ENCODE measurements at places on chromosomes 4 and X.

DNA sequence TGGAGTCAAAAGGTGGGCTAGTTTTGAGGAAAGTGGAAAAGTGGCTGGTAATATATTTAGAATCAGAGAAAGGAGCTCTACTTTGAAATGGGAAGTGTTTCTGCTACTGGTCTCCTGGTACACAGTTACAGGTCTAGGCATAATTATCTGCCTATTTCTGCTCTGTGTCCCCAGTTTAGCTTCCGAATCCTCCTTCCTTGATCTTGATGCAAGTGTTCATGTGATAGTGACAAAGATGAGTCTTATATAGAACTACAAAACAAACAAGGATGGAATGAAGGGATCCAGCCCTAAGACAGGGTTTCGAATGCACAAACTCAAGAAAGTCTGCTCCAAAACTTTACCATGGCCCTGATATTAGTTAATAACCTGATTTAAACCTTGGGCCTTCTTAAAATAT lies 580.2 kb downstream of the INPP4B start:
- DNase-seq = no peak

- no peak for DNase-seq
These were observed 457.9 kb downstream of the FAT4 start for GRCh38 chr4:125772680-125773079.

GRCh38 chr4:90318193-90318592 lies 191.0 kb downstream of the CCSER1 start:
- DNase-seq = no peak

DNA sequence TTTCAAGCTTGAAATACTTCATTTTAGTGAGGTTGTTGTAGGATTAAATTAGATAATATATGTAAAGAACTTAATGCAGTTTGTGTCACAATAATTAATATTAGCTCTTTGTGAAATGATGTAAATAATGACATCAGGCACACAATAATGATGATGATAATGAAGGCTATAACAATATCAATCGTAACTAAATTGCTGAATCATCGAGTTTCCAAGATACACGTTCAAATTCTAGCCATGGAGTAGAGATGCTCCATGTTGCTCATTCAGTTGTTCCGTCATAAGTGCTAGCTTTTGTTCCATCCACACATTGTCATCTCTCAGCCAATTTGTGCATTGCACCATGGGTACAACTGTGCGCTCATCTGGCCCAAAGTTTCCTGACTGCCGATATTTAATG lies 83.1 kb downstream of the CPXCR1 start:
- no peak for DNase-seq

DNA sequence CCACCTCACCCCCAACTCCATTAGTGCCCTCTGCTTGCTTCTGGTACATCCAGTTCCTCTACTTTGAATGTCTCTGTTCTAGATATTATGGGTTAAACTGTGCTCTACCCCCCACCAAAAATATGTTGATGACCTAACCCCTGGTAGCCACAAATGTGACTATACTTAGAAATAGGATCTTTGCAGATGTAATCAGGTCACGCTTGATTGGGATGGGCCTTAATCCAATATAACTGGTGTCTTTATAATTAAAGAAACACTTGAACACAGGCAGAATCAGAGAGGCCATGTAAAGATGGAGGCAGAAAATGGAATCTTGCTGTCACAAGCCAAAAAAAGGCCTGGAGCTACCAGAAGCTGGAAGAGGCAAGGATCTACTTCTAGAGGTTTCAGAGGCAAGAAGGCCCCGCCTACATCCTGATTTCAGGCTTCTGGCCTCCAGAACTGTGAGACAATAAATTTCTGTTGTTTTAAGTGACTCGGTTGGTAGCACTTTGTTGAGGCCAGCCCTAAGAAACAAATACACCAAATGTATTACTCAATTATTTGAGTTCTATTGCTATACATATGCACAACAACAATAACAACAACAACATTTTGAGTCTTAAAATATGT lies 220.0 kb downstream of the PPP3CA start:
- DNase-seq = no peak

GRCh38 chrX:40175511-40176350 lies 78.0 kb upstream of the BCOR start:
- peak; percentile 57 for DNase-seq

DNA sequence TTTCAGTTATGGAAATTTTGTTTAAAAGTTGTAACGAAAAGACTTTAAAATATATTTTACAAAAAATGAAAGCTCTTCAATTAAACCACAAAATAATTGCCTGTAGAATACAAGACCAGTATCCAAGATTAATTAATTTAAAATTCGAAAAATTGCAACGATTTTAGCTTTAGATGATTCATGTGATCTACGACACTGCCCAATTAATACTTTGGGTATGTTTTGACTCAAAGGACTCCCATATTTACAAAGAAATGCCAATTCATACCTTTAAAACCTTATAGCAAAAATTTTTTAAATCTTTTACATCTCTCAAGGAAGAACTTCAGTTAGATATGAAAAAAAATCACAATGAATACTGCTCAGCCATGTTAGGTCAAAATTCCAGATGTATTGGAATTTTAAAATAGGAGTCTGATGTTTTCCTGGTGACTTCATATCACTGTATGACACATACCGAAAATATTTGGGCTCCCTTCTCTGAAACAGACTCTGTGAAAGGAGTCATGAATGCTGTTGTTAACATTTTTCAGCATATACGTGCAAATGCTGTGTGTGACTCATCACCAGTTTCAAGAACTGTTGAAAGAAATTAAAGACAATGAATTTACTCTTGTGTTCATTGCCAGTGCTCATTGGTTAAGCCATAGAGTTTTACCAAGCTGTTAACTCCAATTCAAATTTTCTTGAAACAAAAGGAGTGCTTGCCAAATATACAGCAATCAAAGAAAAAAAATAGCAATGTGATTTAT lies 13.8 kb upstream of the SMS start:
- DNase-seq = no peak

DNA sequence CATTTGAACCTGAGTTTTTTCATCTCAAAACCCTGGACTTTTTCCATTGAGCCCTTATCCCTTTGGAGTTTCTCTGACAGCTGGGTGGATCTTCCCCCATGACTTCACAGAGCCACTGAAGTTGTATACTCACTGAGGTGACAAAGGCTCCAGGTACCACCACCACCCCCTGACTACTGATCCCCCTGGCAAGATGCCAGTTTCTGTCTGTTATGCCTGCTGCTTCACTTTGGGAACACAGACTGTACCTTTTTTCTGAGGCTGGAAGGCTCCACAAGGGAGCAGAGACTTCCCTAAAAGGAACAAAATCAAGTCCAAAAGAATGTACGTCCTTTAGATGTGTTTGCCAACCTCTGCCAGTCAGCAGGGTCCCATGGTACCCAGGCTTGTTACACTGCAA lies 160.3 kb upstream of the JADE1 start:
- DNase-seq = no peak

DNA sequence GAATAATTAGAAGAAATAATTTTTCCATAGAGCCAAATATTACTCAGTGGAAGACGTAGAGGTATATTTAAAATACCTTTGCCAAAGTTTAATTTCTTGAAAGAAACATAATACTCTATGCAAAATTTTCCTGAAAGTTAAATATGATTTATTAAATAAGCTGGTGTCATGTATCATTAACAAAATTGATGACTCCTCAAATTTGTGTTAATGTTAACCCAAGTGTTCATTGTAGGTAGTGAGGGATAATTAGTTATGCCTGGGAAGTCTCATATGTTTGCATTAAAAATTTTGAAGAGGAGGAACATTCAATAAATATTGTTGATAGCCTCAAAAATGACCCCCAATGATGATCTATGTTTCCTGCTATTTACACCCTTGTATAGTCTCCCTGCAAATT lies 292.7 kb upstream of the AMOT start:
- DNase-seq = no peak

GRCh38 chrX:2903366-2903765 lies 25.8 kb downstream of the ARSD start:
- no peak for DNase-seq

- DNase-seq = no peak
These were observed 4.1 kb downstream of the BRS3 start for GRCh38 chrX:136491832-136492231.

- no peak for DNase-seq
These were observed 543.1 kb downstream of the GBA3 start for GRCh38 chr4:23235628-23236390.

DNA sequence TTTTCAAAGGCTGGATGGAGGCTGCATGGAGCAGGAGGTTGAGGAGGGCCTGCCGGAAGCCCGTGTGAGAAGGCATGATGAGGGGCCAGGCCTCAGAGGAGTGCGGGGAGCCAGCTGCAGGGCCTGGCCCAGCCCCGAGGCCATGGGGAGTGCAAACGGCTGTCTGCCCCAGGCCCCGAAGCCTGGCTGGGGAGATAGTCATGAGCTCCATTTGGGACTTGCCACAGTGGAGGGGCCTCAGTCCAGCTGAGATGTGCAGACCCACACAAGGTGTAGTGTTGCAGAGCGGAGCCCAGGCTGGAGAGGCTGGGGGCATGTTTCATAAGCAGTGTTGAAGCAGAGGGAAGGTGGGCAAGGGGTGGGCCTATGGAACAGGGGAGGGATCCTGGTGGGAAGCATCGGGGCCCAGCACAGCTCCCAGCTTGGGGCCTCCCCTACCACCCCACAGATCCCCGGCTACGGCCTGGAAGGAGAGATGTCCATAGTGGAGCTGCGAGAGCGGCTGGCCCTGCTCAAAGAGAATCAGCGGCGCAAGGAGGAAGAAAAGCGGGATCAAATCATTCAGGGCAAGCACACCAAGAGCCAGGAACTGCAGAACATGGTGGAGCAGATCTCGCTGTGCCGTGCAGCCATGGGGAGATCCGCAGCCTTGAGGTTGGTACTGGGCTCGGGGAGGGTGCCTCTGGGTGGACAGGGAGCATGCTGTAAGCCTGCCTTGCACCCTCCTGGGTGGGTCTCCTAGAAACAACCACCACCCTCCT lies 9.1 kb upstream of the RNF4 start:
- no peak for DNase-seq

DNA sequence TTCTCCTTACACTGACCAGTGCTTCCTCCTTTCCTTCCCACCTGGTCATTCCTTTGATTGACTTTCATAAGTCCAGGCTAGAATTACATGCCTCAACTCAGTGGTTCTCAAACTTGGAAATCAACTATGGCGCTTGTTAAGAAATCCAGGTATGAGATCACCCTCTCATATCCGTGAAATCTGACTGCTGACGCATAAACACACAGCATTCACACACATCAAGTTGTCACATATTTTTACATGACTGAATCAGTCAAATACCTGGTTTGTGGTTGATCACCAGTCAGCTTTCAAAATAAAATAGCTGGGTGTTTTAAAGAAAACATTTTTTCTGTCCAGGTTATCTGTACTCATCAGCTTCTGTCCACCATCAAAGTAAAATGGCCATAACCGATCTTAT lies 433.5 kb downstream of the AFF2 start:
- DNase-seq = no peak

- DNase-seq = no peak
These were observed 92.3 kb downstream of the BCOR start for GRCh38 chrX:40005292-40006011.

DNA sequence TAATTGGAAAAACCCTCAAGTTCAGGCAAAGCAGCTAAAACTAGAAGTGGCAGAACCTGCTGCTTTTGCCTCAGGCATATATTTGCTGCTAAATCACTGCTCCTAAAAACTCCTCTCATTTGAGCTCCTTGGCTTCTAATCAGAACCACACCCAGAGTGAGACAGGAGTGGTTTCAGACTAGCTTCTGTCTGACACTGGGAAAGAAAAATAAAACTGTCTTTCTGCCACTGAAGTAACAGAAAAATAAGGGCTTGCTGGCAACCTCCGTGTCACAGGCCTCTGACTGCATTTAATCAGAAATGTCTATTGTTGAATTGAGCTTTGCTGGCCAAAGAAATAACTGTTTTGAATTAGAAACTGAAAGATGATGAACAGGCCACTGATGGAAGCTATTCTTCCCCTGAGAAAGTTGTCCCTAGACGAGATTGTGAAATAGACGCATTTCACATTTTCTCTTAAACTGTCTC lies 52.1 kb upstream of the RAP2C start:
- no peak for DNase-seq

DNA sequence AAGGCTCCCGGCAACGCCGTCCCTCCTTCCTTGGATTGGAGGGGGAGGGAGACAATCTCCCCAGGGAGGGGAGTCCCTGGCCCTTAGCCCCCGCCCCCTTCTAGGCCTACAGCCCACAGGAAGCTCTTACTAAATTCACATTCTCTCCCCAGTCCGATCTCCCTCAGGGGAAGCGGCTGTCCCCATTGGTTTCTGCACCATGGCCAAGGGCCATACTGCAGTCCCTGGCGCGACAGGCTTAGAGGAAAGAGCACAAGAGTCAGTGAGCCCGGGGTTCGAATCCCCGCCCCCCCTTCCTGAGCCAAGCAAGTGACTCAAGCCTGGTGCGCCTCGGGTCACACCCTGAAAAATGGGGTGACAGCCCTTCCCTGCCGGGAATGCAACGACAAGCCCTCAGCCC lies 1.1 kb downstream of the ABLIM2 start:
- no peak for DNase-seq

DNA sequence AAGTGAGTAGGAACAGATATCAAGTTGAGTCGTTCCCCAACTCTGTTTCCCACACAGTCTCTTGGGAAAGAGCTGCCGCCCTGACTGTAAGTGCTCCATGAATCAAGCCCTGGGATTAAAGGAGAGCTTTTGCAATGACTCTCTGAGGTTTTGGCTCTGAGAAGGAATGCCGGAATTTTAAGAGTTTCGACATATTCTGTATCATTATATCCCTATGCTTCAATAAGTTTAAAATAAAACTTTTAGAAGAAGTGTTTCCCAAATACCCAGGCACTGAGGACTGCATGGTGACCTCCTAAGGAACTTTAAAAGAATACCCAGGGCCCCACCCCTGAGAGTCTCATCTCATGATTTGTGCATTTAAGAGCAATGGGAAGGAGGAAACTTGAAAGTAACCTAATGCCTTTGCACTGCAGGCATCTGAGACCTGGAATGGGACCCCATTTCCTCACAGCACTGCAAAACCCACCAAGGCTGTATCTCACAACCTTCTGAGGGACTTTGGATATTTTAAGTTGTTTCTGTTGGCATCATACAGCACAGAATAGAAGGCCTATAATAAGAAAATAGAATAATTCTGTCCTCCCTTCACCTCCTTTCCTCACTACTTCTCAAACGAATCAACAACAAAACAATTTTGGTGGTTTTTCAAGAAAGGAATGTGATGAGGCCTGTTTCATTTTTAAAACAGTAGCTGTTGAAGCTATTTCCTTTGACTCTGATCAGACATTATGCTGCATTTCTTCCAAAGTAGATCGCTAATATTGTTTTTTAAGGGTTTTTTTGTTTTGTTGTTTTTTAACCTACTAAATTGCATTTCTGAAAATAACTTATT lies 121.2 kb downstream of the GASK1B start:
- DNase-seq = no peak

Measured in NCI-H748 treated with DMSO at 0.1 percent for 48 hours (cell line).